COR-L47 (cell line): ENCODE measurements at places on chromosomes 1 and 21.
A peak's percentile ranks its signal among the peaks of the same experiment; 100 is the strongest.

DNA sequence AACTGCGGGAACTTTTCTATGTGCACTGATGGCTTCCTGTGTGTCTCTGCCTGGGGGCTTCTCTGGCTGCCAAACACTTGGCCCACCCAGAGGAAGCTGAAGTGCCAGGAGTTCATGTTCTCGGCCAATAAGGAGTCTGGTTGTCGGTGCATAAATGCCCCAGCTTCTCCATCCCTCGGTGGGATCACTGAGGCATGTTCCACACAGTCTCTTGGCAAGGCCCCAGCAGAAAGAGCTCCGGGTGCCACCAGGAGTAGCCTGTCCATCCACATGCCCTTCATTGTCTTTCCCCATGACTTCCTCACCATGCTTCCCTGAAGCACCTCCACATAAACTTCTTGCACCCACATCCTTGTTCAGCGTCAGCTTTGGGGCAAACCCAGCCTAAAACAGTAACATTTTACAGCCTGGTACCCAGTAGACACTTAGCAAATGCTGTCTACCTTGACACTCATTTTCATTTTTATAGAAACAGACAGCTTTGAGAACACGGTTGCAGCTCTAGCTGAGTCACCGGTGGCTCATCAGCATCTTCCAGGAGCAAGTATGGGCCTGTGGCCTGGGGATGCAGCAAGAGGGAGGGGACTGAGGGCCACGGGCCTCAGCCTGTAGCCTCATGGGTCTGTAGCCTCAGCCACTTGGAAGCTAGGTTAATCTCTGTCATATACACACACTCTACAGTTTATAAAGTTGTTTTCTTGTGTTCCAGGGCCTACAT lies 14.8 kb upstream of the CDCP2 start:
- no peak for DNase-seq

GRCh38 chr1:46587069-46587468 lies 17.0 kb downstream of the MKNK1 start:
- no peak for DNase-seq

GRCh38 chr1:24169286-24169685 lies 17.8 kb downstream of the IFNLR1 start:
- no peak for DNase-seq

- DNase-seq = no peak
Measured at GRCh38 chr1:151311589-151312331, 15.5 kb downstream of the PI4KB start.

GRCh38 chr1:9041116-9041779 lies 15.0 kb upstream of the SLC2A7 start:
- DNase-seq = no peak

DNA sequence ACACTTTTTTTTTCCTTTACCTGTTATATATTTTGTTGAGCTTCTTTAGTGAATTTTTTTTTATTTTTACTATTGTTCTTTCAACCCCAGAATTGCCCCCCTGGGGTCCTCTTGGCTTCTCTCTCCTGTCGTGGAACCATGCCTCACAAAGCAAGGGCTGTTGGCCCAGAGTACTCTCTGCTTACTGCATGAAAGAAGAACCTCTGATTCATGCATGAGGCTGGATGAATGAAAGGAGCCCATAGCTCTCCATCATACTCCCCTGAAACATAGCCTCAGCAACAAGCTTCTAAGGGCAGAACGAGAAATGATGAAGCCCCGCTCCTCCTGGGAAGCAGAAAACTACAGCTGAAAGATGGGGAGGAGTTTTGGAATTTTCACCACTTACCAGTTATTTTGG lies 1441.0 kb downstream of the BRINP3 start:
- no peak for DNase-seq

GRCh38 chr1:158996998-158997397 lies 12.7 kb upstream of the IFI16 start:
- no peak for DNase-seq

DNA sequence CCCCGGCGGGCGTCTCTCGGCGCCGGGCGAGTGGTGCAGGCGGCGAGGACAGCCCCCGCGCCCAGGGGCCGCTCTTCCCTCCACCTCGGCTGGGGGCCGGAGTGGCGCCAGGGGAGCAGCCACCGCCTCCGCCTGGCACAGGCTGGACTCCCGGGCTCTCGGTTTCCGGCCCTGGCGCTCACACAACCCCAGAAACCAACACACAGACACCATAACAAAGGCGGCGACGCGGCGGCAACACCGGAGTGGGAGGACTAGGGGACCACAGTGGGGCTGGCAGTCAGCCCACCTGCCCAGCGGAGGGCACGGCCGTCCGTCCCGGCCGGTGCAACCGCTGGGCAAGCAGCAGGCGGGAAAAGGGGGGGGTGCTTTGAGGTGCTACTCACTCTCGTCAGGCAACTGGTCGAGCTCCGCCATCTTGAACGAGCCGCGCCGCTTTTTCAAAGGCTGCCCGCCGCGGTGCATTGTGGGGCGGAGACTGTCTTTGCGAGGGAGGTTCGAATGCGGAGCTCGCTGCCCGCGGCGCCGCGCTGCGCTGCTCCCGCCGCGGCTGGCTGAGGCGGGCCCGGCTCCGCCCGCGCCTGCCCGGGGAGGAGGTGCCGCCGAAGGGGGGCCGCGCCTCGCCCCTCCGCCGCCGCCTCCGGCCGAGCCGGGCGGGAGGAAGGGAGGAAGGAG lies at the start of gene LIN9:
Gene LIN9 (minus strand): TSS at position 442 of the 675 bp plus-strand sequence. CDS start 25 bp downstream, at position 417.
- DNase-seq = peak; percentile 92

- no peak for DNase-seq
Measured at GRCh38 chr1:184352776-184353175, 34.1 kb upstream of the C1orf21 start.

- no peak for DNase-seq
Measured at GRCh38 chr1:53409233-53409632, 50.0 kb upstream of the DMRTB1 start.

GRCh38 chr1:171226747-171227370 lies 21.4 kb upstream of the FMO1 start:
- DNase-seq = peak; percentile 35

DNA sequence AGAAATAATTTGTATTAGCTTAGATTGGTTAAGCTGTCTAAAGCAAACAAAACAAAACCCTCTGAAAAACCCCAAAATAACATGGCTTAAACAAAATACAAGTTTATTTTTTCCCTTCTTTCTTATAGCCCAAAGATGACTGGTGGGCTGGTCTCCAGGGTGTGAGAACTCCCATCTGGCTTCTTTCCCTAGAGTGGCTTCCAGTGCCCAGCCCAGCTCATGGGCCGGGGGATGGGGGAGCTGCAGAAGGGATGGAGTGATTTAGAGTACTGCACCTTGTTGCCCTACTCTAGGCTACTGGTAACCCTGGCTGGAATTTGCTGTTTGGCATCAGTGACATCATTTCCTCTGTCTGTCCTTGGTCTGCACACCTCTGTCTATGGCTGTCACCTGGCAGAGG lies 223.0 kb downstream of the PBX1 start:
- DNase-seq = no peak

- DNase-seq = no peak
Measured at GRCh38 chr1:23923592-23924499, 10.7 kb upstream of the CNR2 start.

DNA sequence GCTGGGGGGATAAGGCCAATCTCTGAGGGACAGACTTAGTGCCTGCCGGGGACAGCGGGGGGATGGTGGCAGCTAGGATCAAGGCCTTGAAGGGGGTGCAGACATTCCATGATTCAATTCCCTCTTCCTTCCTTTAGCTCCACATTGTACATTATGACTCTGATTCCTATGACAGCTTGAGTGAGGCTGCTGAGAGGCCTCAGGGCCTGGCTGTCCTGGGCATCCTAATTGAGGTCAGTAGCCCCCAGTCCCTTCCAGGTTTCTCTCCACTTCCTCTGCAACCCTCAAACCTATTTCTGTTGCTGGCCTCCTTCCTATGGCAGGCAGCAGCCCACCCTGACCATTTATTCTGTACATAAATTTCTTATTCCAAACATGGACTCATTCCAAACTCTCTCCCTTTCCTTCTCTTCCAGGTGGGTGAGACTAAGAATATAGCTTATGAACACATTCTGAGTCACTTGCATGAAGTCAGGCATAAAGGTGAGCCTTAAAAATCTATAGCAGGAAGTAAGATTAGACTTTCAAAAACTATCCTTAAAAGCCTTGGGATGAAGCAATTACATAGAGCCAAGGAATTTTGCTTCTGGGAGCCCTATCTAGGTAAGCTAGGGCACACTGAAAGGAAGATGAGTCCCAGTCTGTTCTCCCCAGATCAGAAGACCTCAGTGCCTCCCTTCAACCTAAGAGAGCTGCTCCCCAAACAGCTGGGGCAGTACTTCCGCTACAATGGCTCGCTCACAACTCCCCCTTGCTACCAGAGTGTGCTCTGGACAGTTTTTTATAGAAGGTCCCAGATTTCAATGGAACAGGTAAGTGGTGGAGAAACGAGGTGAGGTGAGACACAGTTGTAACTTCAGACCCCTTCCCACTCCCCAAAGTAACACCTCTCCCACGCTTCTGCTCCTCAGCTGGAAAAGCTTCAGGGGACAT lies 5.1 kb downstream of the CA14 start:
- DNase-seq = no peak

GRCh38 chr1:98887507-98887906 lies 117.2 kb downstream of the PLPPR5 start:
- DNase-seq = no peak

- DNase-seq = no peak
Measured at GRCh38 chr1:111489604-111490003, 13.8 kb downstream of the ADORA3 start.

- no peak for DNase-seq
Measured at GRCh38 chr1:248855580-248855979, 3.3 kb downstream of the ZNF692 start.

DNA sequence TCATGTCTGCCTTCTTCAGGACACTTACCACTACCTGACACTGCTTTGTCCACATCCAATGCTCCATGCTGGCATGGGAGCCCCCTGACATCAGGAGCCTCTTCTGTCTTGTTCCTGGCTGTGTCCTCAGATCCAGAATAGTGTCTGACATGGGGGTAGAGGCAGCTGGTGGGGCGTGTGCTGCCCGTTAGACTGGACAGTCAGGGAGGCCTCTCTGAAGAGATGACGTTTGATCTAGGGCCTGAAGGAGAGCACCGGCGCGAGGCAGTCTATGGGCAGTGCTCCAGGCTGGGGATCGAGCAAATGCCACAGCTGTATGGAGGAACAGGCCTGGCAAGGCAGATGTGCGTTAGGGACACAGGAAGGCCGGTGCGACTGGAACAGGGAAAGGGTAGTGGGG lies 16.6 kb downstream of the SLC9A1 start:
- DNase-seq = no peak

- DNase-seq = peak; percentile 59
Measured at GRCh38 chr1:37682334-37682987, 9.9 kb upstream of the CDCA8 start.

DNA sequence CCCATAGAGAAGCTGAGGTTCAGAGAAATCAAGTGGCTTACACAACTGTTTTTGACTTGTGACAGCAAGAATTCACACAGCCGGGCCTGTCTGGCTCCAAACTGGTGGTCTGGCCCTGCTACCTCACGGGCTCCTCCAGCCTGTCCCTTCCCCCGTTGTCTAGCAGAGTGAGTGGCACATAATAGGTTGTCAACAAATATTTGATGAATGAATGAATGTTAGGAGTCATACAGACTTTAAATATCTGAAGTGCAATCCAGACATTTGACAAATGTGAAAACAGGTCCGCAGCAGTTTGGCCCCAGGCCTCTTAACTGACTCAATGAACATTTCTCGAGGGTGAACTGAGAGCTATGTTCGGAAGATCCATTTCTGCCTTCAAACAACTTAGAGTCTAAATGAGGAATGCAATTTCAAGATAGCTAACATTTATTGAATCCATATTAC lies 1.1 kb upstream of the RHOC start:
- no peak for DNase-seq

DNA sequence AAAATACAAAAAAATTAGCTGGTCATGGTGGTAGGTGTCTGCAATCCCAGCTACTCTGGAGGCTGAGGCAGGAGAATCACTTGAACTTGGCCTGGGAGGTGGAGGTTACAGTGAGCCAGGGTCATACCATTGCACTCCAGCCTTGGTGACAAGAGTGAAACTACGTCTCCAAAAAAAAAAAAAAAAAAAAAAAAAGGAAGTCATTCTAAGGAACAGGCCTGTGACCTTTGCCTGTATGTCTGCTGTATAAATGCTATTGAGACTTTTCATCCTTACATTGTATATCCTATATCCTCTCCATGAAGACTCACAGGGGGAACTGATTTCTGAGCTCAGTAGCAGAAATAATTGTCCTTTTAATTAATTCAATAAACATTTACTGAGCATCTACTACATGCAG lies 7.5 kb upstream of the CTPS1 start:
- no peak for DNase-seq

GRCh38 chr21:38851101-38851500 lies 45.4 kb downstream of the ETS2 start:
- no peak for DNase-seq

DNA sequence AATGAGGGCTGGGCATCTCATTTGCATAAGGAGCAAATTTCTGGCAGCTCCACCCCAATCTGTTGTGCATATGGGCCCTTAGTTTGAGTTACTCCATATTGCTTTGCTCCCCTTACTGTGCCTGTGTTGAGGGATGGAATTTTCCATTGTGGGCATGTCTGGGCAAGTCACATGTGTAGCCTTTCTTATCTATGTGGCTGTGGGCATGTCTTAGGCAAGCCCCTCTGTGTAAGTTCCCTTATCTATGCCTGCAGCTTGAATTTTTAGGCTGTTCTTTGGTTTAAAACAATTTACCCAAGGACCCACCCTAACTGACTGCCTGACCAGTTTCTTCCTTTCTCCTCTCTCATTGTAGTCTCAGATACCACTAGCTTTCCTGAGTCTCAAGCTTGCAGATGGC lies 405.7 kb upstream of the NCAM2 start:
- no peak for DNase-seq

GRCh38 chr1:233253832-233254331 lies 41.6 kb downstream of the PCNX2 start:
- DNase-seq = no peak

DNA sequence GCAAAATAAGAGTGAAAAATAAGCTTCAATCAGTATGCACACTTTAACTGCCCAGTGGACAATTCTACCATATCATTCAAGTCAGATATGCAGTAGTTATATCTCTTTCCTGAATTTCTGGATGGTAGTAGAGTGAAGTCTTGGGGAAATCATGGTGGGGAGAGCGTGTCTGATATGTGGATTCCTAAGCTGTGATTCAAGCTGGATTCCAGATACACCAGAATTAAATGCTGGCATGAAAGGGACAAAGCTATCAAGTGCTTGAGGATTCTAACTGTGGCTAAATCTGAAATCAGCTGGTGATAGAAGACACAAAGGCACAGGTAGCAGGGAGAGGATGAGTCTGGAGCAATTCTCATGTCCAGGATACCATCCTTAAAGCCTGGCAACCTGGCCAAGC lies 323.5 kb downstream of the DUSP10 start:
- DNase-seq = no peak

DNA sequence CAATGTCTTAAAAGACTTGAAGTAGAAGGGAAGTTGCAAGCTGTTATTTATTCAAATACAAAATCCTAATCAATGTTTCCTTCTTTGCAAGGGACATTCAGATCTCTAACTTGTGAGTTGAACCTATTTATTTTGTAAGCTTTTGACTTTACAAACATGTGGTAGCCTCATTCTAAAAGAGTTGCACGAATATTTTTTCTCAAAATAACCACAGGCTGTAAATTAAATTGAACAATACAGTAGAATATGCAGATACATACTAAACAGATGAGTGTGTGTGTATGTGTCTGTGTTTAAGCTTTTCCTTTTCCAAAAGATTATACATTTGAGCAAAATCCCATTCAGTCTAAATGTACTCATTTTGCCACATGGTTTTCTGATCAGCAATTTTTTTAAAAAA lies 4.8 kb upstream of the DYNLT5 start:
- no peak for DNase-seq
